ENCODE measurements at places on chromosomes 3 and 15.

- no peak for DNase-seq
These were observed 17.1 kb downstream of the BLOC1S6 start for GRCh38 chr15:45604326-45604725.

- no peak for DNase-seq
These were observed 111.4 kb downstream of the DLG1 start for GRCh38 chr3:197186887-197187588.

DNA sequence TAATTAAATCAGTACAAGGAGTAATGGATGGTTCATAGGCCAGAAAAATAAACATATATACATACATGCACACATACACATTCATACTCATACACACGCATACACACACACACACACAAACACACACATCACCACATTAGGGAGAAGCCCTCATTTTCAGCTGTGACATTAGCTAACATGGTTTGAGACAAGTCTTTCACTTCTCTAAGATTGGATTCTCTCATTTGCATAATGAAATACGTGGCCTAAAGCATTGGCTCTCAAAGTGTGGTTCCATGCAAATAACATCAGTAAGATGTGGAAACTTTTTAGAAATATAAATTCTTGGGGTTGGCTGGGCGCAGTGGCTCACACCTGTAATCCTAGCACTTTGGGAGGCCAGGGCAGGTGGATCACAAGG lies 452.6 kb downstream of the TAFA4 start:
- no peak for DNase-seq

GRCh38 chr3:77407441-77407840 lies 367.5 kb downstream of the ROBO2 start:
- DNase-seq = no peak

- no peak for DNase-seq
These were observed 26.9 kb downstream of the ABTB1 start for GRCh38 chr3:127699416-127700300.

DNA sequence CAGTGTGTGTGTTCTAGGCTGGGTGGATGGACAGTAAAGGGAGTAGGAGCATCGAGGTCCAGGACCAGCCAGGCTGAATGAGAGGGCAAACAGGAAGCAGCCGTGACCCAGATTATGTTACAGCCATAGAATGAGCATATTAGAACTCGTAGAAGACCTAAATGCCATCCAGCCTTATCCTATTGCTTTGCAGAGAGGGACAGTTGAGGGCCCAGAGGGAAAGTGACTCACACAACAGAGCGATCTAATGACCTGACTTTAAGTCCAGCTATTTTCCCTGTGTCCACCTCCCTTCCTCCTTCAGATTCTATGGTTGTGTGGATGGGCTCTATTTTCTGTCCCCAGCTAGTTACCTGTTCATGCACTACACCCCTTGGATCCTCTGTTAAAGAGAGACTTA lies 634.1 kb upstream of the TBL1XR1 start:
- DNase-seq = no peak

GRCh38 chr3:169116056-169116693 lies 547.3 kb downstream of the MECOM start:
- DNase-seq = no peak

DNA sequence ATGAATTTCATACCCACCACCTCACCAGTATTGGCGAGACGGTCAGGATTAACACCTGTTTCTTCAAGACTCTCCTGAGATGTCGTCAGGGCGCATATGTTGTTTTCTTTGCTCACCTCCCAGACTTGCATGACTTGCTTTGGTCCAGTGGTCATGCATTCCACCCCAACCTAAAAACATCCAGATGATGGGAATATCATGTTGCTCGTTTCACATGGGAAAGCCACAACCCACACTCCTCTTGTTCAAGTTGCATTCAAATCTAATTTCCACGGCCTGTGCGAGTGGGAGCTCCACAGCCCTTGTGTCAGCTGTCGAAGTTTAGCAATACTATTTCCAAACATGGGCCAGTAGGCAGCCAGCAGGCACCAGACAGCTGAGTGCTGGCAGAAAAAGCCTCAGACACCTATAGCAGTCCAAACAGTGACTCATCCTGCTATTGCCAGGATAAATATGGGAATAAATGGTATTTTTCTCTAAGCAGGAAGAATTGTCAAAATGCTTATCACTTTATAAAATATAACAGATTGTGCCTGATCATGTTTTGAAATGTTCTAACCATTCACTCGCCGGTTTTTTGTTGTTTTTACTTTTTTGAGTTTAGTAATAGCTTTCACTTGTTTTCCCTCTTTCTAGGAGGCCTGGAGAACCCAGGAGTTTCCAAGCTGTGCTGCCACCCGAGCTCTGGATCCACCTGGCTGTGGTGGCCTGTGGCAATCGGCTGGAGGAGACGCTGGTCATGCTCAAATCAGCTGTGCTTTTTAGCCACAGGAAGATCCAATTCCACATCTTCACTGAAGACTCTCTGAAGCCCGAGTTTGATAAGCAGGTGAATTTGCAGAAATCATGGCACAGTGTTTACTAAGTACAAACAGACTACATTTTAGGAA lies 20.1 kb downstream of the GXYLT2 start:
- DNase-seq = peak; percentile 10

DNA sequence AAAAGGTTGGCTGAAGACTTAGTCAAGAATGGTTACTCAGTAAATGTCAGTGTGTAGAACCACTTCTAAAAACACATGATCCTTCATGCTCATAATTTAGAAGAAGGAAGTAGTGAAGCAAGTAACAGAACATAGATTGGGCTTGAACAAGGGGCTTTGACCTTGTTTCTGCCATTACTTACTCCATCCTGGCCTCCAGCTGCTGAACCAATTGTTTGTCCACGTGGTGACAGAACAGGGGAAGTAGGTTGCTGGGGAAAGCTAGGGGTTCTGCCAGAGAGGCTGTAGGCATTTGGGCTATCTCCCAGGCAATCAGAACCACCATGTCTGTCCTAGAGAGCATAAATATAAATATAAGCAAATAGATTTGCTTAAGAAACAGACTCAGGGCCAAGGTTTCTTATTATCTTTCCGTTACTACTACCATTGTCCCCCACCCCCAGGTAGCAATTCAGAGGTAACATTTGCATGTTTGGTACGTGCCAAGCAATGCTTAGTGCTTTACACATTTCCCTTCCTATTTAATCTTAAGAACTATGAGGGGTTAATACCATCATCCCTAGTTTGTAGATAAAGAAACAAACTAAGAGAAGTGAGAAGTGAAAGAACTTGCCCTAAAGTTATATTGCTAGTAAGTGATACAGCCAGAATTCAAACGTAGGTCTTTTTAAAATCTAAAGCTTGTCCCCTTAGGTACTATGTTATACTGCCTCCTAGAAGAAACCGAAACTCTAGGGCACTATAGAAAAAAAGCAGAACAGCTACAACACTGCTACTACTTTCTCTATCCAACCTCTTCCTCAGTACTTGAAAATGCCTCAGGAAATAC lies 3.0 kb upstream of the SPG11 start:
- DNase-seq = no peak

- DNase-seq = no peak
These were observed 70.4 kb upstream of the C15orf39 start for GRCh38 chr15:75131269-75131643.

DNA sequence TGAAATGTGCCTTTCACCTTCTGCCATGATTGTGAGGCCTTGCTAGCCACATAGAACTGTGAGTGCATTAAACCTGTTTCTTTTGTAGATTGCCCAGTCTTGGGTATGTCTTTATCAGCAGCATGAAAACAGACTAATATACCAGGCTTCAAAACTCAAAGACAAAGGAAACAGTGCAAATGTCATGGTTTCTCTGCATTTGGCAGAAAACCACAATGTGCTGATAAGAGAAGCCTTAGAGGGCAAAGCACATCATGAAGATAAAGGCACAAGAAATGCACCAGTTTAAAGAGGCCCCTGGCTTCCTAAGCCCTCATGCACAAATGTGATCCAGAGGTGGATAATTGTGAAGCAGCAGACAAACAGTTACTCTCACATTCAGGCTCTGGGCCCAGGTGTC lies 259.2 kb downstream of the CPNE4 start:
- no peak for DNase-seq

DNA sequence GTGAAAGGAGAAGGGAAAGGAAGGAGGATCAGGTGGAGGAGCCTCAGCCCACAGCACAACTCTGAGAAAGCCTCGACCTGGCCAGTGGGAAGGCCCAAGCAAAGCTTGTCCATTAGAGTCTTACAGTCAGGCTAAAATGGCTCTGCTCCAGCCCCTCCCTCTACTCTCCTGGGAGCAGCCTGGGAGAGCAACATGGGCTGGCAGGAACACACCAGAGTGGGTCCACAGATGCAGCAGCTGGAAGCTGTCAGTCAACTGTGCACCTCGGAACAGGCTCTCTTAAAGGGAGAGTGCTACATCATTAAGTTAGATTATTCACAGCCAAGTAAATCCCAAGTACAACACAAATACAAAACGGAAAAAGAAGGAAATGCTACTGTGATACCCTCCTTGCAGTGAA lies 98.0 kb upstream of the LIMD1 start:
- no peak for DNase-seq

GRCh38 chr15:99536422-99537040 lies 29.3 kb upstream of the MEF2A start:
- DNase-seq = peak; percentile 20

DNA sequence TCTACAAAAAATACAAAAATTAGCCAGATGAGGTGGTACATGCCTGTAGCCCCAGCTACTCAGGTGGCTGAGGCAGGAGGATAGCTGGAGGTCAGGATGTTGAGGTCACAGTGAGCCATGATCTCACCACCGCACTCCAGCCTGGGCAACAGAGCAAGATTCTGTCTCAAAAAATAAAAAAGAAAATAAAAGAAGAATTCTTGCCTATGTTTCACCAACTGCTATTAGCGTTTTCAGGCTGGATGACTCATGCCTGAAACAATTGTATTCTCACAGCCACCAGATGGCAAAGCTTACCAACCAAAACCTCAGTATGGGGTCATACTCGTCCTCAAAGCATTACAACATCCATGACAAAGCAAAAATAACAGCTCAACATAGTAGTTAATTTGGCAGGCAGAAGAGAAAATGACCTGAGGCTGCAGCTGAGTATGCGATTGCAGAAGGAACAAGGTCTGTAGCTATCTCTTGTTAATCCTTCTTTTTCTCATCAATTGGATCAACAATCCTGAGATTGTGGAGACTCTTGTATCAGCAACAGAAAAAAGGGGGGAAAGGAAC lies 52.2 kb downstream of the TP53BP1 start:
- peak; percentile 86 for DNase-seq

DNA sequence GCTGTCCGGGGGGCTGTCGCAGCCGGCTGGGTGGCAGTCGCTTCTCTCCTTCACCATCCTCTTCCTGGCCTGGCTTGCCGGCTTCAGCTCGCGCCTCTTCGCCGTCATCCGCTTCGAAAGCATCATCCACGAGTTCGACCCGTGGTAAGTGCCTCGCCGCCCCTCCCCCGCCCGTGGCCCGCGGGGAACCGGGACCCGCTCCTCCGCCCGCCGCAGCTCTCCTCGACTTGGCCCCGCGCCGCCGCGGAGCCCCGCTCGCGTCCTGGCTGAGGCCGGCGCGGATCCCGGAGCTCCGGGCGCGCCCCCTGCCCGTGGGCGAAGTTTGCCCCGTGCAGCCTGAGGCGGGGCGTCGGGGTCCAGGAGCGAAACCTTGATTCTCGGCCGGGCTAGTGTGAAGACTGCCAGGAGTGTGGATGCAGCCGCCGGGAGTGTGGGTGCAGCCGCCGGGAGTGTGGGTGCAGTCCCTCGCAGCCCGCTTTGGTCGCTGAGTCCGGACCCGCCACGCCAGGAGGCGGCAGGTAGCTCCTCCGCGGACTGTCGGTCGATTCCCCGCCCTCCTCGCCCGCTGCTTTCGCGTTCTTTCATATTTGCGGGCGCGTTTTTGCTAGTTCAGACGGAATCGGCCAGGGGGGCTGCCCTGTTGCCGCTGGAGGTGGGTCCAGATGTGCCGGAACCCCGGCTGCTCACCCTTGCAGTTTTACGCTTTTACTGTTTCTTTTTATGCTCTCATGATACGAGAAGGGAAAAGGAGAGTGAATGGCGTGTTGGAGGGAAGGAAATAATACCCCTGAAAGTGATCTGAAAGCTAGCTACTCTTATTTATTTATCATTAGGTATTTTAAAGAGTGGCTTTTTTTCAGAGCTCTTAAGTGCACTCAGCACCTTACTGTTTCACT lies 692 bp downstream of the STT3B start:
- DNase-seq = peak; percentile 38

GRCh38 chr3:71585131-71585530 lies 1.6 kb upstream of the FOXP1 start:
- DNase-seq = peak; percentile 48

- no peak for DNase-seq
These were observed 15.0 kb downstream of the TCF12 start for GRCh38 chr15:56933410-56933809.

DNA sequence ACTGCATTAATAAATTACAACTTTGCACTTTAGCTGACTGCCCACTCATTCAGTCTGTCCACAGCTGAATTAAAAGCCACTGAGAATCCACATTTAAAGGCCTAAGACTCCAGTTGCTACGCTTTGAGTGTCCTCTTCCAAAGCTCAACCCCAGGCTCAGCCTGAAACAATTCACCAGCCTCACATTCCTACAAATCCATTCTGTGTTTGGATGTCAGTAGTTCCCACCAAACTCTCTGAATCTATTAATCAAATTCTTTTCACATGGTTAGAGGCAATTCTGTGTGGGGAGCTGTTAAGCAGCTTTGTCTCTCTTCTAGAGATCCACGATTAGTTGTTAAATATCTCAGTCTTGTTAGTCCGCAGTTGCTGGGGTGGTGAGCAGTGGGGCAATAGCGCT lies 116.8 kb upstream of the UBE2E2 start:
- DNase-seq = no peak

DNA sequence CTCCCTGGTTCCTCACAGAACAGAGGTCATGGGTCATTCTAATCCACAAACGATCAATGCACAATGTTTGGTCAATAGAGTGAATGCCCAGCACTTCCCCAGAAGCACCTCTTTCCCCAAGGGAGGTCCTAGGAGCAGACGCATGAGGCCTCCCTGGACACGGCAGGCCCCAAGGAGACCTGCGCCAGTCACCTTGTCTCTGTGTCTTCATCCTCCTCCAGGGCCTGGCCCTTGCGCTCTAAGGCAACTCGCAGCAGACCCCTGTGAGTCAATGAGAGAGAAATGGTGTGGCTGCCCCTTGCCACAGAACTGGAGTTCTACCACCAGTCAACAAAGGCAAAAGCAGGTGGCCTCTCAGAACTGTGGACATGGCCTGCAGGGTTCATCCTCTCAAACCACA lies 18.1 kb downstream of the ALS2CL start:
- no peak for DNase-seq

Data from hippocampal formation (tissue), 2 donors.